Fibroblast of skin of right biceps (primary cell): ENCODE measurements at places on chromosomes 4 and X.

GRCh38 chrX:22800360-22800759, 199.4 kb upstream of the DDX53 start:
- peak; percentile 88 for DNase-seq

DNA sequence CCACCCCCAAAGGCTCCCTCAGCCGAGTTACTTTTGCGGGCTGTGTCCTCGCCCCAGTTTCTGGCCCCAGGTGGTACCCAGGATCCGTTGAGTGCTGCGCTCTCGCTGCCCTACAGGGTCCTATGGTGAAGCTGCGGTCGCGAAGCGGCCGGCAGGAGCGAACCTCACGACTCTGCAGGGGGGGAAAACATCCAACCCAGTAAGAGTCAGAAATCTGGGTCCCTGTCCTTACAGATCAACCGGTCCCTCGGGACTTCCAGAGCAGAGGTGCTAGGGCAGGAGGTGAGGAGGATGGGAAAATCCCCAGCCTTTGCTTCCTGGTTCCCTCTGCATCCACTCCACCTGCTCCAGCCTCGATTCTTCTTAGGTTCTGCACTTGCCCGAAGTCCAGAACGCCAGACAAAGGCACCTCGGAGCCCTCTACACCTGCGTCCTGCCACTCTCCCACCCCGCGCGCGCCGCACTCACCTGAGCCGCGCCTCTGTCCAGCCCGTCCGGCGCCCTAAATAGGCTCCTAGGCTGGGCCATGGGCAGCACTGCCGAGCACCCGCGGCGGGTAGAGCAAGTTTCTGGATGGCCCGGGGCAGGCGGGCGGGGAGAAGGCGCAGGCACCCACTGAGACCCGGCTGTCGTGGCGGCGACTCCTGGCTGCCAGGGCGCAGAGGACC, at the start of gene HS3ST1:
Gene HS3ST1, minus strand, starts transcription at position 664 of the 668 bp plus-strand sequence. CDS start 28,889 bp downstream, outside the sequence.
- no peak for DNase-seq

- DNase-seq, result no peak
These were observed 8.0 kb downstream of the ATP2B3 start for GRCh38 chrX:153525451-153525850.

DNA sequence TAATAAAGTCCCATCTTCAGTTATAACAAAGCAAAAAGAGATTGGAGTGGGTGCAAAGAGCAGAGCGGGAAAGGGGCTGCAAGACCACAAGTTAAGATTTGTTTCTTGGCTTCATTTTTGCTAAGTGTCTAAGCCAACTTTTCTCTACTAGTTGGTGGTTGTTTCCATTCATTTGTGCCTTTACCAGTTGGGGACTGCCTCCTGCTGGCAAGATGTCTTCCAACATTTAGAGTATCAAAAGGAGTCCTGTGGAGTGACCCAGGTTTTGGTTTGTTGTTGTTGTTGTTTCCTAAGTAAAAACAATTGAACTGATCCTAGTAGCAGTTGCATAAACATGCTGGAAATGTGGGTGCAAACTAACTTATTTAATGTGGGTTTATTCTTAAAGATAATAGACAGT, 121.1 kb downstream of the SPATA18 start:
- DNase-seq, result no peak

- no peak for DNase-seq
These were observed 30.5 kb upstream of the PRKX start for GRCh38 chrX:3743801-3744439.

DNA sequence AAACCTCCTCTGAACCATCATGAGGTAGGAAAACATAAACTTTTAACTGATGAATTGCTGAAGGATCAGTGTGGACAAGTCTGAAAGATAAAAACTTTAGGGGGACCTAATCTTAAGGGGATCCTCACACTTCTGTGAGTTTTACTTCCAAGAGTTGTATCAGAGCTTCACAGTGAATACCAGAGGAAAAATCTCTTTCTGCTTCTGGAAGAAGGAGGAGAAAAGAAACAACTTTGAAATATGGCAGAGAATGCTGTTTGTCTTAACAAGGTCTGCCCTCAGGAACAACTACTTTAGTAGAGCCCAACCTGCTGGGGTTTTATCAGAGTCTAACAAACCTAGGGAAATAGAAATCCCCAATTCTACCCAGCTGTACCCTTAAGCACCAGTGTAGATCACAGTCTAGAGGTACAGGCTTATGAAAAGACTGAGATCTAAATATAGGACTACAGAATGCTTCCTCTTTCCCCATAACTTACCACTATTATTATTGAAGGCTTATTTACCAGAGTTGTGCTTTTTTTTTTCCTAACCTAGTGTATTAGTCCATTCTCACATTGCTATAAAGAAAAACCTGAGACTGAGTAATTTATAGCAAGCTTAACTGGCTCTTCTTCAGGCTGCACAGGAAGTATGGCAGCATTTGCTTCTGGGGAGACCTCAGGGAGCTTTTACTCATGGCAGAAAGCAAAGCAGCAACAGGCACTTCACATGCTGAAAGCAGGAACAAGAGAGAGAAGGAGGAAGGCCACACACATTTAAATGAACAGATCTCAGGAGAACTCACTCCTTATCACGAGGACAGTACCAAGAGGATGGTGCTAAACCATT, 167.9 kb downstream of the CAMK2D start:
- no peak for DNase-seq

GRCh38 chr4:34850968-34851367, 1393.3 kb downstream of the ARAP2 start:
- peak; percentile 91 for DNase-seq

GRCh38 chr4:12645732-12646131, 838.4 kb downstream of the RAB28 start:
- DNase-seq, result no peak

GRCh38 chr4:59671037-59671436, 1529.1 kb upstream of the ADGRL3 start:
- no peak for DNase-seq

DNA sequence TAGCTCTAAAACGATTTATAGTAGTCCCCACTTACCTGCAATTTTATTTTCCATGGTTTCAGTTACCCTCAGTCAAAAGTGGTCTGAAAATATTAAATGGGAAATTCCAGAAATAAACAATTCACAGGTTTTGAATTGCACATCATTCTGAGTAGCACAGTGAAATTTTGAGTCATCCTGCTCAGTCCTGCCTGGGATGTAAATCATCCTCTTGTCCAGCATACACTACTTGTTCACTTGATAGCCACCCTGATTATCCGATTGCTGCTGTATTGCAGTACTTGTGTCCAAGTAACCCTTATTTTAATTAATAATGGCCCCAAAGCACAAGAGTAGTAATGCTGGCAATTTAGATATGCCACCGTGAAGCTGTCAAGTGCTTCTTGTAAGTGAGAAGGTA, 23.5 kb upstream of the BDH2 start:
- DNase-seq, result no peak

DNA sequence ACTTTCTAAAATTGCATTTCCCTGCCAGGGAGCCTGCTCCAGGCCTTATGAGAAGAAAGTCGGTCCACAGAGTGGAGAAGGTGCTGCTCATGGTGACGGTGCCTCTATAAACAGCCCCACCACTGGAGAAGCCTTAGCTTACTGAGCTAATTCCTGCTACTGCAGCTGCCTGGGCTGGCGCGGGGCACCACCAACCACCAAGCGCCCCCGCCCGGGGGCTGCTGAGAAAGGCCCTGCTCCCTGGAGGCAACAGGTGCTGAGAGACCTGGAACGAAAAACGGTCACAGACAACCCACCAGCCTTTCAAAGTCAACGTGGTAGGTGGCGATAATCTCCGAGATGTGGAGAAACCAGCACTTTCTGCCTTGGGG, 2.9 kb downstream of the HCFC1 start:
- no peak for DNase-seq

- DNase-seq, result no peak
These were observed 216.9 kb upstream of the S100G start for GRCh38 chrX:16433021-16433420.

DNA sequence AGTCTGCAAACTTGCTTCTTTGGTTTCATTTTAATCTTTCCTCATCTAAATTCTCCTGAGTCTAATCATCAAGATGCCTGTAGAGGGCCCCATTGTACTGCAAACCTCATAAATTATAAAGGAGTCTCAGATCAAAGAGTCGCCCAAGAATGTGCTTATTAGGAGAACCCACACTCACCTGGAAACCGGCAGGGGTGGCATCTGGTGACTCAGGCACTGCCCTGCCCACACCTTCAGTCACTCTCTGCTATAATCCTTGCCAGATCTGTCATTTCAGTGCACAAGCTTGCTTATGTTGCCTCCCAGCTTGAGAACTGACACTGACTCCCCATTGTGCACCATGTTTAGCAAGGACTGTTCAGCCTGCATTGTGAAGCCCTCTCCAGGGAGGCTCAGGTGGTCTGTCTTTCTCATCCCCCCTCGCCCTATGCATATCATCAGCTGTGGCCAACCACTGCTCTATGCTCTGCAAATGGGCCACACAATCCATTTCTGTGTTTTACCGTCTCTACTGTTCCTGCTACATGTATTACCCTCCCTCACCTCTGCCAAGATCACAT, 12.4 kb downstream of the EPGN start:
- peak; percentile 55 for DNase-seq

DNA sequence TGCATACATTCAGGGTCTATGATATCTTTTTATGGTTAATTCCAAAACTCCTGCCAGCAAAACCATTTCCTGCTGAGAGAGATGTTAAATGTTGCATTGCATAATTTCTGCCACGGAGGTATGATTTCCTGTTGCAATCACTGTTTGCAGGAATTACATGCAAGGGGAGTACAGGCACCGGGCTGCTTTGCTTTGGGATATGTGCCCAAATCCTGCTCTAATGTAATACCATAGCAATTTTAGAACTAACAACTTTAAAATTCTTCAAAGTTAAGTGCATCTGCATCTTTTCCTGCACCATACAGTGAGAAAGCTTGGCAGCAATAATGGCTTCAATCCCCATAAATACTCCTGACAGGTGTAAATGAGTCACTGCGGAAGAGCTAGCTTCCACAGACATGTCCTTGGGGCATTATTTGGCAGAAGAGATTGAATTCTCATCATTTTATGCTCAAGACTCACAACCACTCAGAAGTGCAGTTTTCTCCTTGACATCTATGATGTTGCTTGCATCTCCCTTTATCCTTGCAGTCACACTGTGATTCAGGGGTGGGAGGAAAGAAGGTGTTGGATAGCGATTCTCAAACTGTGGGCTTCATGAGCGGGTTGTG, 29.6 kb downstream of the TRIM2 start:
- peak; percentile 99 for DNase-seq

- DNase-seq, result no peak
These were observed 21.8 kb downstream of the WDR1 start for GRCh38 chr4:10094841-10095240.

GRCh38 chr4:25702848-25703247, 47.2 kb downstream of the SLC34A2 start:
- peak; percentile 77 for DNase-seq
